GM04503 (cell line): ENCODE measurements at places on chromosomes 4 and X.
A peak's percentile ranks its signal among the peaks of the same experiment; 100 is the strongest.

GRCh38 chr4:153573881-153574802 is 108.0 kb downstream of the TMEM131L start:
- DNase-seq, result peak; percentile 55

- no peak for DNase-seq
Observed at GRCh38 chr4:55949482-55949802, 697 bp downstream of the CEP135 start.

- DNase-seq, result peak; percentile 34
Observed at GRCh38 chr4:48254381-48255071, 15.1 kb downstream of the TEC start.

- DNase-seq, result no peak
Observed at GRCh38 chr4:172851534-172851933, 317.1 kb upstream of the GALNT7 start.
